ENCODE measurements at places on chromosomes 4 and X.

- no peak for DNase-seq
These were observed 40.9 kb downstream of the RPA4 start for GRCh38 chrX:96924581-96924980.

DNA sequence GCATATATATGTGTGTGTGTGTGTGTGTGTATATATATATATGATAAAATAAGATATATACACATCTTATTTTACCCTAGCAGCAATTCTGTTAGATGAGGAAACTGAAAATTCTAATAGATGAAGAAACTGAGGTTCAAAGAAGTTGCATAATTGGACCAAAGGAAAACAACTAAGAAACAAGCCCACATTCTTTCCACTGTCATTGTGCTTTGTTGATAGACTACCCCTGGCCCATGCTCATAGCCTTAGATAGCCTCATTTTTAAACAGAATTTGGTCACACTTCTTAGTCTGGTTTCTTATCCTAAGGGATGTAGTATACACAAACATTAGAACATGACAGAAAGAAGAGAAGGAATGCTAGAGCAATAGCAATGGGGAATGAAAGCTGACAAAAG is 138.8 kb downstream of the NDST3 start:
- no peak for DNase-seq

- DNase-seq: no peak
These were observed 81.8 kb upstream of the RBPJ start for GRCh38 chr4:26238778-26239679.

DNA sequence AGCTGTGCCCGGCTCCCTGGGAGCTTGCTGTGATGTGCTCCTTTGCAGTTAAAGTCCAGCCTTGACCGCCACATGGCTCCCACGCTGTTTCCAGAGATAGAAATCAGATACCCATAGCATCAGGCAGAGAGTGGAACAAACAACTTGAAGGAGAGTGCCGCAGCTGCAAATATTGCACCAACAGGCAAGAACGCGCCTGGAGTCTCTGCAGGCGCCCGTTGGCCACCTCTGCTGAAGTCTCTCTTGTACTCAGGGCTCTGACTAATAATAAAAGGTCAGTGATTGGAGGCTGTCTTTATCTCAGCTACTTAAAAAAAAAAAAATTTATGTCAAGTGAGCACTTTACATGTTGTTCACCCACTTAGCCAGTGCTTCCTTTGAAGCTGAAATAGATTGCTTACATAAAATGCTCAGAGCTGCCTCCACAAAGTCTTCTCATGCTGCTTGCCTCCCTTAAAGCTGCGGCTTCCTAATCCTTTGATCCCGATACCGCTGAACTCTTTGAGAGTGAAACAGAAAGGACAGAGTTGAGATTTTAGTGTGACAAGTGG is 30.9 kb upstream of the TENM3 start:
- no peak for DNase-seq

- DNase-seq: no peak
These were observed 18.7 kb downstream of the SASH3 start for GRCh38 chrX:129798456-129798855.

GRCh38 chrX:40188573-40189417 is 91.0 kb upstream of the BCOR start:
- no peak for DNase-seq

Data from erythroblast (primary cell).